GF-D8 (cell line): ENCODE measurements at places on chromosomes 11 and 22.

GRCh38 chr11:75667255-75667830, 1.5 kb downstream of the MAP6 start:
- DNase-seq, result no peak

DNA sequence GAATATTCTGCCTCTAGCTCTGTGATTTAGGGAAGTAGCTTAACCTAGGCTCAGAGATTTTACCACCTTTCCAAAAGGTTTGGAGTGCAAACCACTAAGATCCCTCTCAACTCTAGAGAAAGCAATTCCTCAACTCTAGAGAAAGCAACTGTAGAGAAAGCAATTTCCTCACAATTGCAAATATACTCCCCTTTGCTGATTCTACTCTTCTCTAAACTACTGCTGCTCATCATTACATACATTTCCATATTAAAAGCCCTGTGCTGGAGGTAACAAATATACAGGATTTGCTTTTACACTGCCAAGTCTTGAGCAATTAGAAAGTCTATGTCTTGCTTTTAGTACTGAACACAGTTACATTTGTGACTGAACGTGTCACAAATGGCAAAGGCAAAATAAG, 48.2 kb downstream of the ALG9 start:
- no peak for DNase-seq

DNA sequence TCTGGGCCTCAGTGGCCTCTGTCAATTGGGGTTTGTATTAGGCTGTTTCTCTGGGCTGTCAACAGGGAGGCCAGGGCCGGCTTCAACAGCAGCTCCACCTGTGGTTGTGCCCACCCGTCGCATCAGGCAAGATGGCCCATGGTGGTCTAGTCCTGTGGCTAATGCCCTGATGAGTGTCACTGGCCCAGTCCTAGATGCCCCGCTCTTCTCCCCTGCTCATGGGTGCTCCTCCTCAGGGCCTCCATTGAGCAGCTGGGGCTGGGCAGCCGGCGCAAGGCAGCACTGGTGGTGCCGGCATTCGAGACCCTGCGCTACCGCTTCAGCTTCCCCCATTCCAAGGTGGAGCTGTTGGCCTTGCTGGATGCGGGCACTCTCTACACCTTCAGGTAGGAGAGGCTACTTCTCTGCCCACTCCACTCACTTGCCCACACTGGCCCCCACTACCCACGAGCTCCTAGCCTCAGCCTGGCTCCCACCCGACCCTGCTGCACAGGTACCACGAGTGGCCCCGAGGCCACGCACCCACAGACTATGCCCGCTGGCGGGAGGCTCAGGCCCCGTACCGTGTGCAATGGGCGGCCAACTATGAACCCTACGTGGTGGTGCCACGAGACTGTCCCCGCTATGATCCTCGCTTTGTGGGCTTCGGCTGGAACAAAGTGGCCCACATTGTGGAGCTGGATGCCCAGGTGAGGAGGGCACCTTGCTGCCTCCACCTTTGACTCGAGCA, 5.4 kb downstream of the LARGE2 start:
- no peak for DNase-seq

DNA sequence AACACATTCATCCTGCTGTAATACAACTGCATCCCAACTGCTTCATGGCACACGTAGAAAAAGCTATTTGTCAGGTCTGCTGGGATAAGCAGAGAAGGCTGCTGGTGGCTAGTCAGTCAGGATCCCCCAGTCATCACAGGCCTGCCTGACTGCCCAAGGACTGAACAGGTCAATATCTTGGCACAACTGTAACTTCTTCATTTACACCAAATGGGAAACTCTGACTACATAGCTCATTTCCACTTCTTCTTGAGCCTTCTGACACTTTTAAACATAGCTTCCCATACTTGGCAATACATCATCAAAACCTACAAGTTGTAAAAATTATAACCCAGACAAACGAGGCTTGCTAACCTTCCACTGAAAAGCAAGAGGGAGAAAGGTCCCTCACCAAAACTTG, 2.8 kb downstream of the TMEM9B start:
- DNase-seq, result no peak

DNA sequence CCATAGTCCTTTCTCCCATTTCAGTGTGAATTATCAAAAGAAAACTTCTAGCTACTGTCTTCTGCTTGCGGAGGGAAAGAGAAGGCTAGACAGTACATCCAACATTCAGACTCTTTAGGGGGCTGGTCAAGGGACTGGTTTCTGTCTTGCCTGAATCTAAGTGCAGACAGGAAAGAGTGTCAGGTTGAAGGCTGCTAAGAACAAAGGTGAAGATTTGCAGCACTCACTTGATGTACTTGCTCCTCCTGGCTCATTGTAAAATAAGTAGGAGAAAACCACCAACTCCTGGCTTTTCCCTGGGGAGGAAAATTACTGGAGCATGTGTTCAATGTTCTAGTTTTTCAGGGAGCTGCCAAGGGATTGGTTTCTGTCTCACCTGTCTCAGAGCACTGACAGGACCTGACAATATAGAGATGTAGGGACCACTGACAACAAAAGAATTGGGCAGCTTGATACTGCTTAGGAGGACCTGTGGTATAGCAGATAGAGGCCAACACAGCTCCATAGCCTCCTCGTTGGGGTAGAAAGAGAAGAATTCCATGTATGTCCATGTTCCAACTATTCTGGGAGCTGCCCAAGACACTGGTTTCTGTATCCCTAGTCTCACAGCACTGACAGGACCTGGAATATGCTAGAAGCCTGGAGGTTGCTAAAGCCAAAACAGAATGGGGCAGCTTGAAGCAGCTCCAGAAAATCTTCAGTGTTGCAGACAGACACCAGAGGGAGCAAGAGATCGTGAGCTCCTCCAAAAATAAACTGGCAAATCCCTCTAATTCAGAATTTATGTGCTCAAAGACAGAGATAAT, 39.7 kb upstream of the MMP12 start:
- no peak for DNase-seq
